Effector memory CD8-positive, alpha-beta T cell (primary cell): ENCODE measurements at places on chromosomes 11 and 22.

GRCh38 chr11:66339686-66340483, 3.7 kb upstream of the RIN1 start:
- DNase-seq, result no peak

DNA sequence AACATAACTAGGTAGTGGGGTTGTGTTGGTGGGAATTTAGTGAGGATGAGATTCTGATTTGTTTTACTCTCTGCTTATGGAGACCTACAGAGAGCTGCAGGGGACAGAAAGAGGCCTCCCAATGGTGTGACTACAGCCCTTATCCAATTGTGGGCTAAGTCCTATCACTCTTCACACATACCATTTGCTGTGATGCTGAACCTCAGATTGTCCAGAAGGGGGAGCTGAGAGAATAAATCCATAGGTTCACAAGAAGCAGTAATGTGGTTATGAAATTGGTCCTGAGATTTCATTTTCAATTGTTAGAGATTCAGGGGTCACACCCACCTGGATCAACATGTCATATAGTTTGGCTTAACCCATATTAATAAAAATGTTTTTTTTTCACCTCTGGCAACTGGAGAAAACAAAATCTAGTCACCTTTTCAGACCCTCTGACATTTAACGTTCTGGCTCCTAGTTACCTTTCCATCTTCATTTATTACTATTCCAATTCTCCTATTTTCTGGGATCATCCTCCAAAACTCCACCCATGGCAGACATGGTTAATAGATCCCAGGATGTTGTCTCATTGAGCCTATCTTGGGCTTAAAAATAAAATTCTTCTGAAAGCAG, 53.3 kb upstream of the PTPN5 start:
- no peak for DNase-seq

- DNase-seq, result no peak
Measured at GRCh38 chr11:133545199-133545803, 13.0 kb upstream of the OPCML start.

DNA sequence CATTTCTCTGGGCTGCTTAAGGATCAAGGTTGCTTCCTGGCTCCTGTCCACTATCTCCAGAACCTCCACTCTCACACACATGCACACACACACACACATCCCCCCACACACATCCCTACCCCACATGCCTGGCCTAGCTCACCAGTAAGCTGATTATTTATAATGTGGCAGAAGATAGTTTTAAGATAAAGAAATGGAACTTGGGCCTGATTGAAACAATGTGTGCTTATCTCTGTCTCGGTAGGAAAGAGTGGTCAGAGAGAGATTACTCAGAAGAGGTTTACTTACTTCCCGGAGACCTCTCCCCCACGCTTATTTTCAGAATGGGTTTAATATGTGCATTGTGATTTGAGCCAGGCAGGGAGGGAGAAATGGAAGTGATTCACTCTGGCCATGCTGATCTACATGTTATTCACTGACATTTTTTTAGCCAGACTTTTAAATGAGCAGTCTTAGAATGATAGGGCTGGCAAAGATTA, 422.4 kb downstream of the TENM4 start:
- no peak for DNase-seq

DNA sequence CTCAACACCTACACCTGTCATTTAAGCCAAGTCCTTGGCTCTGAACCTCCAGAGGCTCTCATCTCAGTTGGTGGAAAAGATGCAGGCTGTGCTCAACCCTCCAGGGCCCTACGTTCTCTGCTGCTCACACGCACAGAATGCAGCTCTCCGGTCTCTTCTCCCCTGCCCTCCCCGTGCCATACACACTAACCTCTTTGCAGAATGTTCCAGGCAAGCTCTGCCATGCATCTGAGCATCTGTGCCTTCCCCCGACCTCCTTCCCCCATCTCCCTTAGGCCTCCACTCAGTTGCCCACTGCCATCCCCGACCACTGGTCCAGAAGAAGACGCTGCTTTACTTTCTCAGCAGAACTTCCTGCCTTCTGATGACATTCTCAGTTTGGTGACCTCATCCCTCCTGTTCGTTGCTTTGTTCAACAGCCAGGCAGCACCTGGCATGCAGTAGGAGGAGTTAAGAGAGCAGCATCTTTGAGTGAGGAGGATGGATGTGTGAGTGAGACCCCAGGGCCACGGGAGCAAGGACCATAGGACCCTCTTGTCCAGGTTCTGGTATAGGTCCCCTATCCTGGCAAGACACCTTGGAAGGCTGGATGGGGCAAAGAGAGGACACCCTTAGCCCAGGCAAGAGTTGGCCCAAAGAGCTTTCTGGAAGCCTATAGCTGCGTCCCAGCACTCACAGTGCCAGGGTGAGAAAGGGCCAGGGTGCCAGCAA, 598.0 kb downstream of the BRD1 start:
- no peak for DNase-seq
